HuH-7 (cell line): ENCODE measurements at places on chromosomes 4 and X.

DNA sequence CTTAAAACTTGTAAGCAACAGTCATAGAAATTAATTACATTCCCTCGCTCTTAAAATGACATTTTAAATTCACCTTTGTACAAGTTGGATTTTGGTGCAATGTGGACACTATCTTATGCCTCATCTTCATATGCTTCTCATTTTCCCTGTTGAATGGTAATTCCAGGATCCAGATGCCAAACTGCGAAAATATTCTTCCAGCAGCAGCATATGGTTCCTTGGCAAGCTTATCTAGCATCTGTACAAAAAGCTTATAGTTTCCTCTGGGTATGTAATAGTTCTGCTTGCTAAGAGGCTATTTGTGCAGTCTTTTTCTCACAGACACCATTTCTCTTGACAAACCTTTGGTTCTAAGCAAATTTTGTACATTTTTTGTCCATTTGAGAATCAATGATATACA lies 2079.7 kb upstream of the AGA start:
- DNase-seq: no peak

GRCh38 chr4:188781655-188782054 lies 642.4 kb downstream of the TRIML1 start:
- DNase-seq: no peak

DNA sequence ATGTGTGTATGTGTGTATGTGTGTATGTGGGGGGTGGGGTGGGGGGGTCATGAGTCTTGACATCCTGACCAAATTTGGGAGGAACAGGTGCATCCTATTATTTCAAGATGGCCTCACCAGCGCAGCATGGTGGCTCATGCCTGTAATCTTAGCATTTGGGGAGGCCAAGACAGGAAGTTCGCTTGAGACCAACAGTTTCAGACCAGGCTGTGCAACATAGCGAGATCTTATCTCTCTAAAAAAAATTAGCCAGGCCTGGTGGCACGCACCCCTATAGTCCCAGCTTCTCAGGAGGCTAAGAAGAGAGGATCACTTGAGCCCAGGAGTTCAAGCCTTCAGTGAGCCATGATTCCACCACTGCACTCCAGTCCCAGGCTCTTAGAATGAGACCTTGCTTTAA lies 47.0 kb upstream of the DHRSX start:
- DNase-seq: no peak

- DNase-seq: no peak
These were observed 175.9 kb downstream of the DCLK2 start for GRCh38 chr4:150253965-150254630.

GRCh38 chr4:10002278-10002677 lies 19.0 kb downstream of the SLC2A9 start:
- no peak for DNase-seq

DNA sequence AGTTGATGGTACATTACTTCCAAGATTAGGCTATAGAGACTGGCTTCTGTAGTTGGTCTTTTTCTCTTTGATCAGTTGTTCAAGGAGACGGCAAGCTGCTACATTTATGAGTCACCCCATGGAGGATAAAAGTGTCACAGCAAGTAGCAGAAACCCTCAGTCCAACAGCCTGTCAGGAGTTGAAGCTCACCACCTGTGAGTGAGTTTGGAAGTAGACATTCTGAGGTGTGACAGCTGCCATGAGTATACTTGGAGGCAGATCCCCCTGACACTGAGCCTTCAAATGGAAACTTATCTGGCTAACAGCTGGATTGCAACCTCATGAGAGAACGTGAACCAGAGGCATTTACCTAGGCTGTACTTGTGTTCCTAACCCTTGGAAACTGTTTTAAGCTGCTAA lies 68.0 kb downstream of the CCNG2 start:
- DNase-seq: no peak

DNA sequence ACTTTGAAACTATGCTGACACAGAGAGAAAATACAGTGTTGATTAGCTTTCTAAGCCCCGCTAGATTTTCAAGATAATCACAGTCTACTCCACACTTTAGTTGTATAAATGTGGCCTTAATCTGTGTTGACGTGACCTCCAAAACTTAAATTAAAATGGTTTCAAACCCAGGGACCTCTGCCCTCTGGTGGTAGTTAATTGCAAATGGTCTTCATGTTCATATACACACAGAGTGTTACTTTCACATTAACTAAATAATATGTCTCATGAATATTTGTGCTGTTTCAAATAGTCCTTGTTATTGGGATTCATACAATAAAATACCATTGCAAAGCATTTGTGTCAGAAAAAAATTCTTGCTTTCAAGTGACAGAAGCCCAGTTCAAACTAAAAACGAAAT lies 64.3 kb downstream of the TASL start:
- no peak for DNase-seq

DNA sequence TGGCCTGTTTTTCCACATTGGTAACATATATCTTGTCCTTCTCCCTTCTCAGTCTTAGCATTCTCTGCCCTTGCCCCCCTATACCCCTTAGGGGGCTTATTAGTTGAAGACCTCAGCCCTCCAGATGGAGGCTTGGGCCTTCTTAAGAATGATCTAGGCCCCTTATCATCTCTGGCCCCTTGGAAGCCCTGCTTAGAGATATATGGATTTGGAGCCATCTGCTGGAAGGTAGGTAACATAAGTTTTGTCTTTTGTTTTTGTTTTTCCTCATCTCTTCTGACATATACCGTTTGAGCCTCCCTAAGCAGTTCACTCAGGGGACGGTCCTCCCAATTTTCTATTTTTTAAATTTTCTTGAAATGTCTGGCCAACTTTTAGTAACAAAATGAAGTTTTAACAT lies 48.3 kb upstream of the NAP1L2 start:
- DNase-seq: peak; percentile 5

DNA sequence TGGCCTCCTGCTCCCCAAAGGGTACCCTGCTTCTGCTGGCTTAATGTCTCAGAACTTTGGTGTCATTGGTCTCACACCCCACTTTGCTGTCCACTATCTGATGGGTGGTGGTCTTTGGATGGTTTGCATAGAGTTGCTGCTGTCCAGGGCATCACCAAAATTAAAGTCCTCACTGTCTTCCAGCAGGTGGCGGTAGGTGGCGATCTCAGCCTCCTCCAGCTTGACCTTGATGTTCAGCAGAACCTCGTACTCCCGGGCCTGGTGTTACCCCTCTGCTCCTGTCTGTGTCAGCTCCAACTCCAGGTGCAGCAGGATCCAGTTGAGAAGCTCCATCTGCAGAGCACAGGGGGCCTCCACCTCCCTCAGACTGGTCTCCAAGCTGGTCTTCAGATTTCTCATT lies 1169.5 kb upstream of the PABPC4L start:
- DNase-seq: peak; percentile 5

DNA sequence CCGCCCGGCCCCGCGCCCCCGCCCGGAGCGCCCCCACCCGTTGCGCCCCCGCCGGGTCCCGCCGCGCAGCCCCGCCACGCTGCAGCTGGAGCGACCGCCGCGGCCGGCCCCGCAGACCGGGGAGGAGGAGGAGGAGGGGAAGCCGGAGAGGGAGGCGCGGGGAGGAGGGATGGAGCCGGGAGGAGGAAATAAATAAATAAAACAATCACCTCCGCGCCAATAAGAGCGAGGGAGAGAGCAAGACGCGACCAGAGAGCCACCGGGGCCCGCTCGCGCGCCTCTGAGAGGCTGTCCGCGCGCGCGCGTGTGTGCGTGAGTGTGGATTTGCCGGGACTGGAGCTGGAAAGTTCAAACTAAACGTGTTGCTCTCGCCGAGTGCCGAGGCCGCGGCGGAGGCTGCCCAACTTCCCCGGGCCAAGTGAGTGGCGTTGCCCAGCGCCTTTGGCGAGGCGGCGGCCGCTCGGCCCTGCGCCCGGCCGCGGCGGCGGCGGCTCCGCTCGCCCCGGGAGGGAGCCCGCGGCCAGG lies 2184.4 kb upstream of the TENM3 start:
- DNase-seq: no peak

DNA sequence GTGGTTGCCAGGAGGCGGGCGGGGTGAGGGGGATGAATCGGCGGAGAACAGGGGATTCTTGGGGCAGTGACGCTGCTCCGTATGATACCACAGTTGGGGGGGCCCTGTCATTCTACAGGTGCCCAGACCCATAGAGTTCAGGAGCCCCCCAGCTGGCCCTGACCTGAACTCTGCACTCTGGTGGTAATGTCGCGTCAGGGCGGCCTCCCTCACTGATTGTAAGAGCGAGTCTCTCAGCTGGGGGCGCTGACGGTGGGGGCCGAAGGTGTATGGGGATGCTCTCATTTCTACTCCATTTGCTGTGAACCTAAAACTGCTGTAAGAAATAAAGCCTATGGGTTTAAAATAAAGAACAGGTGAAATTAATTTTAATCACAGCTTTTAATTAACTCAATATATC lies 91.8 kb upstream of the PSAPL1 start:
- DNase-seq: no peak

GRCh38 chr4:146222313-146222712 lies 8.0 kb downstream of the REELD1 start:
- no peak for DNase-seq

DNA sequence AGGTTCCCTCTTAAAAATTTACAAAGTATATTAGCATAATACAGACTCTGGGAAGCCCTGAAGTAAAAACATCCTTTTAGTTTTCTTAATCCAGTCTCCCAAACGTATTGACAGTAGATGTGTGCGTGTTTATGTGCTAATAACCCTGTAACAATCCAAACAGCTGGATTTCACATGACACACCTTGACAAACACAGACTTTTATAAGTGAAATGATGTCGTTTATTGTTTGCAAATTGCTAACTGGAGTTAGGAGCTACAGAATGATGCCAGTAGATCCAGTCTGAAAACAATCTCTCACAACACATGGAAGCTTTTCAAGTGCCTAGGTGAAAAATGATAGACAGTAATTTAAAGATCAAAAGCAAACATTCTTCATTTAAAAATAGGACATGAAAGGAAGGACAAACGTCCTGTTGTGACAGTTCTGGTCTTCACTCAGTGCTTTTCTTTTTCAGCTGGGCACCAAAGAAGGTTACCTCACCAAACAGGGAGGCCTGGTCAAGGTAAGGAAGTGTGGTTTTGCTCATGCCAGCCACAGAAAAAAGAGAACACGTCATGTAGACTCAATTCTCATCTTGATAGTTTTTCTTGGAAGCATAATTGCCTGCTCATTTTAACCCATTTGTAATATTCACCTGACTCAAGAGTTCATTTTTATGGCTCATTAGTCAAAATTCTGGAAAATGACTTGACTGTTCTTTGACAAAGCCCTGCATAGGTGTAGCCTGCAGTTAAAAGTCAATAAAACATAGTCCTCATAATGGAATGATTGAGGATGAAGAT lies 32.9 kb downstream of the LAMTOR3 start:
- no peak for DNase-seq

GRCh38 chrX:107556967-107557366 lies 71.3 kb upstream of the PRPS1 start:
- DNase-seq: no peak

- DNase-seq: no peak
These were observed 151.3 kb downstream of the USP46 start for GRCh38 chr4:52507774-52508173.

- no peak for DNase-seq
These were observed 21.2 kb downstream of the SH3D19 start for GRCh38 chr4:151304226-151304625.

GRCh38 chrX:48022738-48023137 lies 15.9 kb downstream of the SPACA5 start:
- DNase-seq: no peak

- DNase-seq: no peak
These were observed 89.0 kb downstream of the LUZP4 start for GRCh38 chrX:115378471-115378870.

- DNase-seq: no peak
These were observed 16.4 kb downstream of the DCLK2 start for GRCh38 chr4:150094676-150095075.

DNA sequence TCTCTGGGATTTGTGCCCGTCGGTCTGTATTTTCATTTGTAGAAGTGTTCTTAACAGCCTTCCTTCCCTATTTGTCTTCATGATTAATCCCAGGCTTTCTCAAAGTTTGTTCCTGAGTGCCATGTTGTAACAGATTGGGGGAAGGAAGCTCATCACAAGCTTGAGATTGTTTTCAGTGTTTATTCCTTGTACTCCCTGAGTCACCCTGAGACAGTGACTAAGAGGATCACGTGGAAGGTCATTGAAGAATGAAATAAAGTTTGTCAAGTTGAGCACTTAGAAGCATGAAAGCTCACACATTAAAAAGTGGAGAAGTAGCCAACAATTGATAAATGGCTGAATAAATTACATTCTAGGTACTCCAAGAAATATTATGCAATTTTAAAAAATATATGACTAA lies 153.5 kb upstream of the FAM241A start:
- no peak for DNase-seq

GRCh38 chr4:6308899-6309643 lies 39.4 kb downstream of the WFS1 start:
- DNase-seq: peak; percentile 36

GRCh38 chrX:111182997-111183396 lies 87.0 kb downstream of the PAK3 start:
- no peak for DNase-seq

GRCh38 chr4:185244763-185245162 lies 35.4 kb downstream of the SNX25 start:
- DNase-seq: no peak

GRCh38 chr4:112225157-112225556 lies 6.4 kb upstream of the AP1AR start:
- no peak for DNase-seq

DNA sequence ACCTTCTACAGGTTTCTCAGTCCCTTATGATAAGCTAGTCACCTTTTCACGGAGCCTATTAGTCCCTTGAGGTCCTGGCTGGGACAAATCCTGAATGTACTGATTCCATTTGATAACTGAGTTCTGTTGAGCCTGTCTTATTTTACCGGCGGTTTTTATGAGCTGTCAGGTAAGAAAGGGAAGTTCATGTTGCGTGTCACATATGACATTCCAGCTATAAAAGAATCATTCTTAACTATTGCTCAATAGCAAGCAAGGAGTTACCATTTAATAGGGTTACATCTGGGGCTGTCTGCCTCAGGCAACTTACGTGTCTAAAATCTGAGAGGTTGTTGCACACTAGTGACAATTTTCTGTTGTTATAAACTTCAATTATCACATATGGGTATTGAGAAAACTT lies 394.6 kb downstream of the TECRL start:
- DNase-seq: no peak

DNA sequence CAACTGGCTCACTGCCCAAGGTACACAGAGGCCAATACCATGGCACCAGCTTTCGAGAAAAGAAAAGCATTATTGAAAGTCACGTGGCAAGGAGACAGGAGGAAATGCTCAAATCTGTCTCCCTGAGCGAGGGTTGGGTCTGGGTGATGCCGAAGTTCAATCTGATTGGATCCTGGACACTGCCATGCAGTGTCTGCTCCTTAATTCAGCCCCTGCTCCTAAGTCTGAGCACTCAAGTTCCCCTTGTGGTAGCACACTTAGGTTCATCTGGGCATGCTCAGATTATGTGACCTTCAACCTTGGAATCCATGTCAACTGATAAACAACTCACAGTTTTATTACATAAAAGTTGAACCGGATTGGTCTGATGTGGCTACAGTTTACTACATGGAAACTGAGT lies 512.6 kb upstream of the GALNT7 start:
- no peak for DNase-seq

- peak; percentile 36 for DNase-seq
These were observed 2.8 kb downstream of the RTL5 start for GRCh38 chrX:72128881-72129280.
